Head of caudate nucleus (tissue), 42 donors: ENCODE measurements at places on chromosomes 7 and 10.
A peak's percentile ranks its signal among the peaks of the same experiment; 100 is the strongest.

GRCh38 chr7:151506901-151507382 lies 12.8 kb downstream of the RHEB start:
- DNase-seq = no peak

- DNase-seq = no peak
Measured at GRCh38 chr7:21960922-21961321, 15.2 kb upstream of the CDCA7L start.

- no peak for DNase-seq
Measured at GRCh38 chr10:11073410-11073809, 55.7 kb downstream of the CELF2 start.

DNA sequence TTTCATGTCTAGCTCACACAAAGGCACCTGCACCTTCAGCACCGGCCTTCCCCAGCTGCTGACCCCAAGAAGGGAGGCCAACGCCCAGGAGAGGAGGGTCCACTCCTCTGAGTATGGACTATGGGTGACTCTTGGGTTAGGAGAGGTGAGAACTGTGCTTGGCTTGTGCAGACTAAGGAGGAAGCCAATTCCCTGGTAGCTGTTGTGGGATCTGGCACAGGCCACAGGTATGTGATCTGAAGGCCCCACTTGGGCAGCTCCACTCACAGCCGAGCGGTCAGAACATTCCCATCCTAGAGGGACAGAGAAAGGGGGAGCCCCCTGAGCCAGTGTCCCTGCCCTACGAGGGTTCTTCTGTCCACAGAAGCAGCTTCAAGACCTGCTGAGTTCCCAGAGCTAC lies 52.8 kb upstream of the FIGNL1 start:
- no peak for DNase-seq

GRCh38 chr7:17095931-17096330 lies 202.5 kb upstream of the AHR start:
- no peak for DNase-seq

- DNase-seq = peak; percentile 3
Measured at GRCh38 chr10:133441780-133442179, 12.0 kb upstream of the SCART1 start.

DNA sequence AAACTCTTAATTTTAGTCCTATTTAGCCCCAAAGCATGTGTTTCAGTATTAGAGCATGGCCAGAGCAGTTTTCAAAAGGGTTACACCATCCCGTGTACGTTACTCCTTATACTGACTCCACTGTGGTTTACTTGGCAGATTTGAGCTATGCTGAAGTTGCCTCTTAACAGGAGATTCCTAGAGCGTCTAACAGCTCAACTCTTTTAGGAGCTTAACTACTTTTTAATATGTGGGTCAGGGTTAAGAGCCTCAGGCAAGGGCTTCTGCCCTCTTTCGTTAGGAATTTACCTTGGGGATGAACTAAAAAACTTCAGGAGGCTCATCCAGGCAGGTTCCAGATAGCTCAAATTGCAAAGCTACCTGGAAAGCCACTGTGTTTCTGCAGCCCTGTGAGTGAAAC lies 674.8 kb upstream of the C7orf33 start:
- no peak for DNase-seq

GRCh38 chr10:31942892-31943291 lies 14.3 kb upstream of the ARHGAP12 start:
- no peak for DNase-seq

DNA sequence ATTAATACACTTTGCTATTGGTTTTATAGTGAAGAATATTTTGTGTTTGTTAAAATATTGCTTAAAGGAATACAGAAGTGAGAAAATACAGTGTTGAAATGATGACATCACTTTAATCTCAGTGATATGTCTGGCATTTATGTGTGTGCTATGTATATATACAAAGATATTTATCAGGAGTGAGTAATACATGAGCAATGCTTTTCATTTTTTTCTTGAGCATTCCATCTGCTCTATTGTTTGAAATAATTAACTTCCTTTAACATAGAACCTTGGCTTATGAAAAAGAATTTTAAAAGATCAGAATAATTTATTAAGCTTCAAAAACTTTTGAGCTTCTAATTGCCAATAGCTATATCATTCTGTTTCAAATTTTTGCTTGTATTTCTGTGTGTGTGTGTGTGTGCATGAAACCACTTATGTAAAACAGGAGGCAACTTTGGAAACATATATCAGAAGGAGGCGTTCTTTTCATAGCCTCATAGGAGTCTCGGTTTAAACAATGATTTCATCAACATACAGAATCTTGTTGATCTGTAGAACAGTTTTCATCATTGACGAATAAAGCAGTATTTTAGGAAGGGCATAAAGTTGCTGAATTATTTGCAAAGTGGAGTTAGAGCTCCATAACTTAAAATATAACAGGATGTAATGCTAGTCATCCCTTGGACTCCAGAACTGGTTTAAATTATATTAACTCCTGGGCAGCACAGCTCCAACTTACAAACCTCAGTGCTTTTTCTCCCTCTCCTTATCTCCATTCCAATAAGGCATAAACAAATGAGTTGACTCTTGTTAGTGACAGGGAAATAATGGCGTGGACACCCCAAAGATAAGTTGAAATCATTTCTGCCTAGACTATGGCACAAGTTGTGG lies 228.4 kb upstream of the DGKB start:
- no peak for DNase-seq

DNA sequence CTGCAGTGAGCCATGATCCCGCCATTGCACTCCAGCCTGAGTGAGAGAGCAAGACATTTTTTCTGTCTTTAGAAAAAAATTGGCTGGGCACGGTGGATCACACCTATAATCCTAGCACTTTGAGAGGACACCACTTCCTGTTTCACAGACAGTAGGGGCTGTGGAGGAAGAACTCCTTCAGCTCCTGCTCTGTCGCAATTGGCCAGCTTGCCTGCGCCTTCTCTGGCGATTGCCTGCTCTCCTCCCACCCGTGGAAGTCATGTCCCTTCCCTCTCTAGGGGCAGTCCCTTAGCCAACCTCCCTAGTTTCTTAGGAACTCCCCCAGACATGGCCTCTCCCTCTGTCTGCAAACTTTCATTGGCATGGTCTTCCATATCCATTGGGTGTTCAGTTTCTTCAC lies 8.7 kb downstream of the PDSS1 start:
- DNase-seq = no peak

GRCh38 chr10:113066561-113067312 lies 116.7 kb downstream of the TCF7L2 start:
- DNase-seq = no peak

DNA sequence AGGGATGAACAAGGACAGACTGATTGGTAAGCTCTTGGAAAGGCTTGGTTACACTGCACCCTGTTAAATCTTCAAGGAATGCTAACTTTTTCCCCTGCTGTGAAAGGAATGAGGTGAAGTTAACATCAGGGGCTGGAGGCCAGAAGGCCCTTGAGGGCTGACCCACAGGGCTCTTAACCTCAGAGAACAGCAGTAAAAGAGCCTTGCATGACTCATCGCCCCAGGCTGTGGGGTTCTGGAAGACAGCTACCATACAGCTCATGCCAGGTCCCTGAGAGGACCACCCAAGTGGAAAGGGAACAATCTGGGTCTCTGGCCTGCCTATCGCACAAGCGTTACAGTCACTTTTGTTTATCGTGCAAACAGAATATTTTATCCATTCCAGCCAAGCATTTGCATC lies 54.4 kb downstream of the CYP2C9 start:
- no peak for DNase-seq

DNA sequence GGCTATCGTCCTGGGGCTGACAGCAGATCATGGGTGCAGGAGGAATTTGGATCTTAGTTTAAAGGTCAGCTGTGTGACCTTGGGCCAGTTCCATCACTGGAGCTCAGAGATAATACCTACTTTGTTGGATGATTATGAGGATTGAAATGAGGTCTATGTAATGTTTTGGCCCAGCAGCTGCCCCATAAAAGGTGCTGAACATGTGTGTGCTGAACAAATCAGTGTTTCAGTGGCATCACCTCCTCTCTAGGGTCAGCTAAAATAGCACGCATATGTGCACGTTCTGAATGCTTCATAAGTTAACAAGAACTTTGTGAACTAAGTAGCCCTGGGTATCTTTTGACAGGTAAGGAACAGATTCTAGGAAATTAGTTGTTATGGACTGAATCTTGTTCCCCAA lies 84.8 kb upstream of the LRRC18 start:
- DNase-seq = no peak

DNA sequence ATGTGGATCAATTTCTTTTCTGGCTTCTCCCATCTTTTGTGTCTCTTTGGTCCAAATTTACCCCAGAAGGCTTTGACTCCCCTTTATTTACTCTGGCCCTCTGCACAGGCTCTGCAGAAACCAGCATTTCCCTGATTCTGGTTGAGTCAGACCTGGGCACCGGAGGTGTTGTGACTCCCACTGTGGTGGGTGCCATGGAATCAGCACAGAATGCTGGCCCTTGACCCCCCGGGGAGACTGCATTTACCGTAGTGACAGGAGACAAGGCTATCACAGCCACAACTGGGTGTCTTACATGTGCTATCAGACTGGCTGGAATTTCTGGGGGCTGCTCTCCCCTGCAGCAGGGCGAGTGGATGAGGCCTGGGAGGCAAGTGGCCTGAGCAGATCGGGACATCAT lies 37.6 kb downstream of the PLXDC2 start:
- no peak for DNase-seq

DNA sequence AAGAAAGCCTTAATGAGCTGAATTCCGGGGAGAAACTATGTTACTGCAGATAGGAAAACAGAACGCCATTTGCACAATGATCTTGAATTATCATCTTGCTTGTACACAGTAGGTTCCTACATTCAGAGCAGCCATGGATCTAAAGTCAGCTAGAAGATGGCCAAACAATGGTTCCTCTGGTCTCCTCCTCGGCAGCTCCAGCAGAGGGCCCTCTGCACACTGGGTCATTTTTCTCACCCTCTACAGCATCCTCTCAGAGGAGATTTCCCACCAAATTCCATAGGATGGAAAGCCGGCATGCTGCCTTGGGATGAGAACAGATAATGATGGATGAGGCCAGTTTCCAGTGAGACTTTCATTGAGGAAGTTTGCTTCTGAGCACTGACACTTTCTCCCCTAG lies 308.5 kb upstream of the NFE2L3 start:
- DNase-seq = no peak

DNA sequence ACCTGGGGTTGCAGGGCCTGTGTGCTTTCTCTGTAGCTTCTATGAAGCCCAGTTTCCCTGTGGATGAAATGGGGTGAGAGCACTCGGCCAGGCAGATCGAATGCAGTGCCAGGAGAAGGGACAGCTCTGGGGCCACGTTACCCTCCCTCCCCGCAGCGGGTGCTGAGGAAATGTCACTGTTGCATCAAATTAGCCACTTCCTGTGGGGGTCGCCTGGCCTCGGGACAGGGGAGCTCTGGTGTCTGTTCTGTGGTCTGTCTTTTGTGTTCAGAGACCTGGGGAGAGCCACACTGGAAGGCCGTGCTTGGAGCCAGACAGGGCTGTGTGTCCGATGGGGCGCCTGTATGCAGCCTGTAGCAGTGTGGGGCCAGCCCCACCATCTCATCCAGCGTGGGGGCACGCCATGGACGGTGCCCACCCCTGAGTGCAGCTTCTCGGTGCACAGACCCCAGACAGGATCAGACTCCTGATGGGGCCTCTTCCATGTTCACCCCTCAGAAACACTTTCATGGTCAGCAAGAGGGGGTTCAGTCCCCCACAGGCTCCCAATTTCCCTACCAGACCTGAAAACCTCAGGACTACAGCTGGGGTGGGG lies 13.6 kb downstream of the TTYH3 start:
- no peak for DNase-seq

- DNase-seq = no peak
Measured at GRCh38 chr10:62479523-62479922, 105.4 kb downstream of the ZNF365 start.

- DNase-seq = no peak
Measured at GRCh38 chr7:49479936-49480544, 293.4 kb upstream of the VWC2 start.

DNA sequence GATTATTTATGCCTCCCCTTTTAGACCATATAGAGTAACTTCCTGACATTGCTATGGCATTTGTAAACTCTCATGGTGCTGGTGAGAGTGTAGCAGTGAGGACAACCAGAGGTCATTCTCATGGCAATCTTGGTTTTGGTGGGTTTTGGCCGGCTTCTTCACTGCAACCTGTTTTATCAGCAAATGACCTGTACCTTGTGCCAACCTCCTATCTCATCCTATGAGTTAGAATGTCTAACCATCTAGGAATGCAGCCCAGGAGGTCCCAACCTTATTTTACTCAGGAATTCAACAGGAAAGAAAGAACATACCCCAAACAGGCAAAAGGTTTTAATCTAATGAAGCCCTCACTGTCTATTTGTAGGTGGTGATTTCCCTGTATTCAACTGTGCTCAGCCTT lies 205.4 kb upstream of the YAE1 start:
- DNase-seq = no peak

DNA sequence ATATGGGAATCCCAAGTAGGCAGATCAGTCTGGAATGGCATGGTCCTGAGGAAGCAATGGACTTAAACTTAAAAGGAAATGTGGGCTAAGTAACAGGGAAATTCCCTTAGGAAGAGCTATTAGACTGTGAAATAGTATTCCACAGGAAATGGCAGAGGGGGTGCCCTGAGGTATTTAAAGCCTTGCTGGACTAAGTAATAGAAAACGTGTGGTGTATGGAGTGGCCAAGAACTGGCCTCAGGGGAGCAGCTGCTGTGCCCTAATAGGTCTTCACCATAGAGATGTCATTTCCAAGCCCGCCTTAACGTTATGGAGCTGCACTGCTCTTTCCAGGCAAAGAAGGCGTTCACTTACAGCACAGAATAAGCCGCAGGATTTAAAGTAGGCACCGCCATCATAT lies 365.2 kb upstream of the ZMIZ1 start:
- DNase-seq = no peak

DNA sequence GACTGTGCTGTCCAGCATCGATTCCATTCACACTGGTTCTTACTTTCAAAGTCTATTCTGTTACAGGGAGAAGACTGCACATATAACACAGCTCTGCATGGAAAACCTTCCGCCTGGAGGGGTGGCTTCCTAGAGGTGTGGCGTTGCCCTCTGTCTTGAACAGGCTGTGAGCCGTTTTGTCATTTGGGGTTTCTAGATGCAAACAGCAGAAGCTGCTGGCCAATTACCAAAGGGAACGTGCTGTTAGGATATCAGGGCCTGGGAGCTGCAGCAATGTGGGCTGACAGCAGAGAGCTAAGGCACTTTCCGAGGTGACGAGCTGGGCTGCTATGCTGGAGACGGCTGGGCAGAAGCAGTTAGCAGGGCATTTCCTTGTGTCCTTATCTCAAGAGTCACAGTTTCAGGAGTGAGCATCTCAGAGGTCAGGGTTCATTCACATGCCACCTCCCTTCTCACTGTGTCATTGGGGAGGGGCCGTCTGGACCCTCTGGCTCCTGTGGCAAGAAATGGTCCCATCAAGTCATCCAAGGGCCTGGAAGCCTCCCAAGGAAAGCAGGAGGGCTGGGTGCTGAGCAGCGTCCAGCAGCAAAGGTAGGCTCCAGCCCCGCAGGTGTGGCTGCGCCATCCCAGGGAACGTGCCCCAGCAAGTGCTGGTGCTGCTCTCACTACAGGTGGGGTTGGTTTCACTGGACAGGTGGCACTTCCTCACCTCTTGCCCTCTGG lies 106.5 kb downstream of the WDR37 start:
- no peak for DNase-seq

DNA sequence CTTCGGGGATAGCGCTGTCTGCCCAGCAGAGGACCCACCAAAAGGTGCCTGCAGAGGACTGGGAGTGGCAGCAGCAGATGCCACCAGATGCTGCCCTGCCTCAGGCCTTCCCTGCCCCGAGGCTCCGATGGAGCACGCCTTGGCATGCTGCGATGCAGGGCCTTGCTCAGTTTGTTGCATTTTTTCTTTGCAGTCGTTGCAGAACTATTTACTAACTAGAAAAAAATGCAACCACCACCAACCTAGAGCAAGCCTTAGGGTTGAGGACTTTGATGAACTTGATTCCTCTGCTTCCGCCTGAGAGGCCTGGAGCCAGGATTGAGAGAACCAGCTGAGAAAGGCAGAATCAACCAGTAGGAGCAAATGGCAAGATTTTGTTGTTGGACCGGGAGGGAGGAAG lies 585.6 kb upstream of the MKI67 start:
- no peak for DNase-seq
